ENCODE measurements at places on chromosomes 4 and X.

- peak; percentile 78 for DNase-seq
These were observed 2.5 kb upstream of the HTRA3 start for GRCh38 chr4:8267077-8267476.

GRCh38 chrX:134006484-134007161, 21.2 kb upstream of the GPC3 start:
- no peak for DNase-seq

DNA sequence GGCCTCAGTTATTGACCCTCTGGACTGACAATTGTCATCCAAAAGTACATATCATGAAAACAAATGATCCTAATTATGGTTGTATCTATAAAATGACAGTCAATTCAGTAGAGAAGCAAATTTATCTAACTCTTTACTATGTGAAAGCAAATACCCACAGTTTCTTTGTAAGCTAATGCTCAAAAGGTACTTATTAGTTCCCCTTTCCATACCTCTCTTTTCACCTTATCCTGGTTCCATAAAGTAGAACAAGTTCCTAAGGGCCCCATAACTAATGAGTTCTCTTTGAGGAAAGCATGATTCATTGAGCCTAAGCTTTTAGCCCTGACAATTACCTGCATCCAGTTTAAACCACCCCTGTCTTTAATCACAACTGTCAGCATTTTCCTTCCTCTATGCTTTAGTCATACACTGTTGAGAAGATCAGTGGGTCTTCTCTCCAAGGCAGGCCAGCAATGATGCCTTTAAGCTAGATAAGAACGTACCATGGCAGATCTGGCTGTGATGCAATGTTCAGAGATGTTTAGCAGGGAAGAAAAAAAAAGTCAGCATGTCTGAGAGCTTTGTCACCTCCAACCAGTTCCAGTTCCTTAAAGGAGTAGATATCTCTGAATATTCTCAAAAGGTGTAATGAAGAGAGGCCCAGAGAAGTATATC, 179.7 kb upstream of the RASGEF1B start:
- DNase-seq, result no peak

- peak; percentile 35 for DNase-seq
These were observed 54.3 kb downstream of the LRBA start for GRCh38 chr4:150960818-150961217.

GRCh38 chr4:132097041-132097440, 1052.1 kb upstream of the PCDH10 start:
- no peak for DNase-seq

- DNase-seq, result no peak
These were observed 103.1 kb upstream of the FAM47B start for GRCh38 chrX:34839451-34839850.

- DNase-seq, result no peak
These were observed 69.9 kb downstream of the COX7B2 start for GRCh38 chr4:46839128-46839527.

- no peak for DNase-seq
These were observed 2.3 kb downstream of the HCFC1 start for GRCh38 chrX:153969125-153969903.

- DNase-seq, result no peak
These were observed 91.9 kb downstream of the TENT5D start for GRCh38 chrX:80511969-80512760.

DNA sequence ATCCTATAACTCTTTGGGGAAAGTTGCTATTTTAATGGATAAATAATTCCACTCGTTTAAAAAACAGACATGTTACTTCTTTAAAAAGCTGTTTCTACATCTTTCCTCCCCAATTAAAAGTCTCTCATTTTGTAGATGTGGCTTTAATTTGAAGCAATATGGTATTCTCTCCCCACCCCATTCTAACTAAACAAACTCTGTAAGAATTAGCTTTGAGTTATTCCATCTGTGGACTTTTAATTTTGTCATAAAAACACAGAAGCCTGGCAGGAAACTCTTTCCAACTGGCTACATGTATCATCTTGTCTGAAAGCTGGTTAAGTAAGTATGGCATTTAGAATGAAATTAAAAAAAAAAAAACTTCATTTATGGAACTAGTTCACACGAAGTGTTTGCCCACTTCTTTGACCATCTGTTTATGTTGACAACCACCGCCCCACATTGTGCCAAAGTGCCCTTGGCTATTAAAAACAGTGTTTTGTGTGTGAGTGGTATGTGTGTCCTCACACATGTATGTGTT, 140.3 kb downstream of the NAA11 start:
- DNase-seq, result no peak

- DNase-seq, result no peak
These were observed 83.7 kb downstream of the NAT8L start for GRCh38 chr4:2142630-2143427.

- no peak for DNase-seq
These were observed 76.2 kb upstream of the GRXCR1 start for GRCh38 chr4:42816189-42816879.

- DNase-seq, result peak; percentile 16
These were observed 737 bp downstream of the NELFA start for GRCh38 chr4:2007804-2008670.

GRCh38 chrX:68332201-68332731, 101.0 kb downstream of the OPHN1 start:
- peak; percentile 12 for DNase-seq

GRCh38 chr4:140137671-140138070, 16.3 kb downstream of the MAML3 start:
- DNase-seq, result no peak

DNA sequence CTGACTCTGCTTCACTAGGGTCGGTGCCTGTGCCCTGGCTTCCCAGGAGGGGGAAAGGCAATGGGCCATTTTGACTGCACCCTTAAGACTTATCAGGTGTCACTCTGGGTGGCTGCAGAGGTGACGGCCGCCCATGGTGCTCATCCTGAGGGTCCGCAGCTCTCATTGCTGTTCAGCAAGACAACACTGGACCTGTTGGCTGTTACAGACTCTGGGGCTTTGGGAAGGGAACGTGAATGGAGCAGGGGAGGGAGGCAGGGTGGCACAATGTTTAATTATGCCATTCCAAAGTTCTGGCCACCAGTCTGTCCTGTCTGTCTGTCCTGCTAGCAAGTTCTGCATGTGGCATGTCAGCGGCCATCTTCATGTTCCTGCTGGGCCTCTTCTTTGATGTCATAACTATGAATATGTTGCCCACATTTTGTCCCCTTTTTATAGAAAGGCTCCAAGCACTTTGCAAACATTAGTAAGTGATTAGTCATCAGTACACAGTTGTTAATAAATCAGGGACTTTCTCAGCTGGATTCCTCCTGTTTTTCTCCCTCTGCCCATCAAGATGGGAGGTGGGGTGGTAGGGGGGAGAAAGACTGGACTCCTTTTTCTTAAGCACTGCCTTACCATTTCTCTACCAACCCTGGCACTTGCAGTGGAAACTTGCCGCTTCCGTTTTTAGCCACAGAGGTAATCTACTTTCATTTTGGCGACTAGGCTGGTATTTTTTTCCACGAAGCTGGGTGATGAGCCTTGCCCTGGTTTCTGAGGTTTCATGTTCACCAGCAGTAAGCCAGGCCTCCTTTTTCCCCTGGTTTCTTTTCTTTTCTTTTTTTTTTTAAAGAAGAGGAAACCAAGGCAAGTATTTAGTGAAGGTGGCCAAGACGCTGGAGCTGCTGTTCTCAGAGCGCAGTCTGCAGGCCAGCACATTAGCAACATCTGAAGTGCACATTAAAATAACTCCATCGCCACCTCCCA, 88.6 kb upstream of the TRIM2 start:
- DNase-seq, result peak; percentile 66

- no peak for DNase-seq
These were observed 37.1 kb downstream of the CPE start for GRCh38 chr4:165415910-165416309.

GRCh38 chr4:169986369-169986768, 39.8 kb downstream of the MFAP3L start:
- no peak for DNase-seq

GRCh38 chr4:63708661-63709060, 700.6 kb downstream of the TECRL start:
- no peak for DNase-seq

DNA sequence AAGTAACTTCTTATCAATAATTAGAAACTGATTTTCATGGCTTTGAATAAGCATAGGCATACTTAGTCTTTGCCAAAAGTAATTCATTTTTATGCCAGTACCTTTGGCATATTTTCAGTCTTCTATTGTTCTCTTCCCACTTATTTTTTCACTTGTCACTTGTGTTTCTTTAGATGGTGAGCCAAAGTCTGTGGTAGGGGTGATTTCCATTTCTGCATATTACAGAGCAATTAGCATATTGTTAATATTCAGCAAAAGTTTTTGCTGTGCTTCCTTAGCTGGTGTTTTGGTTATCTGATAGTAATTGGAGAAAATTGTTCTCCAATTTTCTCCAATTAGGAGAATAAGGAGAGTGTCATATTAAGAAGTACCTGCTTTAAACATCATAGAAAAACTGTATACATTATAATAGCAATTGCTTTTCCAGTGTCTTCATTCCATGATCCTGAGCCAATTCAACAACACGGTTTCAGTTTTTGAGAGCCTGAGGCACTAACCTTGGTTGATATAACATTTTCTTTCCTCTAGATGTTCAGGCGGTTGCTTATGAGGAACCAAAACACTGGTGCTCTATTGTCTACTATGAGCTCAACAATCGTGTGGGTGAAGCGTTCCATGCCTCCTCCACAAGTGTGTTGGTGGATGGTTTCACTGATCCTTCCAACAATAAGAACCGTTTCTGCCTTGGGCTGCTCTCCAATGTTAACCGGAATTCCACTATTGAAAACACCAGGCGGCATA, 64.7 kb downstream of the SMAD1 start:
- no peak for DNase-seq

DNA sequence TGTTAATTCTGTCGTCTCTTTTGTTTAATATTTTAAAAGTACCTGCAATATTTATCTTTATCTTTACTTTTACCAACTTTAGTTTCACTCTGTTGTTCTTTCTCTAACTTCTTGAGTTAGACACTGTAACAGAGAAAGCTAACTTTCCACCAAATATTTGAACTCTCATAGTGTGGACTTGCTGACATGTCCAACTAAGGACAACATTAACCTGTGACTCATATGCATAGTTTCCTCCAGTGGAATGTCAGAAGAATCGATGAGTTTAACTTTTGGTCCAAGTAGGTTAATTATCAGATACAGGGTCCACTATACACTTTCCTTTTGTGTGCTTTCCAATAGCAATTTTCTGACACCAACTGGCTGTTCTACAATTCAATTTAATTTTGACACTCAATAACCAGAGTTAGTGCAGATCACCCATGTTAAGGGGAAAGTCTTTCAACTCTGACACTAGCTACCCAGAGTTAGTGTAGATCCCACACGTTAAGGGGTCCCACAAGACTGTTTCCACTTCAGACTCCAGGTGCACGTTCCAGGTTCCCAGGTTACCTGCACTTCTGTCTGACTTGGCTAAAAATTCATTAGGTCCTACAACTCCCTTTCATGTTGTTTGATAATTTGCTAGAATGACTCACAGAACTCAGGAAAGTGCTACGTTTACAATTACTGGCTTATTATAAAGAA, 559.0 kb upstream of the AMOT start:
- DNase-seq, result peak; percentile 15

GRCh38 chr4:124111922-124112321, 600.6 kb downstream of the ANKRD50 start:
- peak; percentile 53 for DNase-seq

- no peak for DNase-seq
These were observed 66.2 kb downstream of the PRDM5 start for GRCh38 chr4:120856294-120856693.

GRCh38 chrX:127177966-127178365, 358.4 kb downstream of the PRR32 start:
- no peak for DNase-seq

DNA sequence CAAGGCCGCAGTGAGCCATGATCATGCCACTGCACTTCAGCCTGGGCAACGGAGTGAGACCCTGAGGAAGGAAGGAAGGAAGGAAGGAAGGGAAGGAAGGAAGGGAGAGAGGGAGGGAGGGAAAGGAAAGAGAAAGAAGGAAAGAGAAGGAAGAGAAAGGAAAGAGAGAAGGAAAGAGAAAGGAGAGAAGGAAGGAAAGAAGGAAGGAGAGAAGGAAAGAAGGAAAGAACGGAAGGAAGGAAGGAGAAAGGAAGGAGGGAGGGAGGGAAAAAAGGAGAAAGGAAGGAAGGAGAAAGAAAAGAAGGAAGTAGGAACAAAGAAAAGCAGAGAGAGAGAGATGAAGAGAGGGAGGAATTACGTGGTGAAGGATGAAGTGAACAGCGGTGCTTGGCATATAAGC, 30.4 kb downstream of the PRPS1 start:
- DNase-seq, result no peak

- peak; percentile 56 for DNase-seq
These were observed 219.8 kb downstream of the ZNF674 start for GRCh38 chrX:46325312-46325877.

GRCh38 chr4:90495211-90495610, 368.0 kb downstream of the CCSER1 start:
- no peak for DNase-seq

DNA sequence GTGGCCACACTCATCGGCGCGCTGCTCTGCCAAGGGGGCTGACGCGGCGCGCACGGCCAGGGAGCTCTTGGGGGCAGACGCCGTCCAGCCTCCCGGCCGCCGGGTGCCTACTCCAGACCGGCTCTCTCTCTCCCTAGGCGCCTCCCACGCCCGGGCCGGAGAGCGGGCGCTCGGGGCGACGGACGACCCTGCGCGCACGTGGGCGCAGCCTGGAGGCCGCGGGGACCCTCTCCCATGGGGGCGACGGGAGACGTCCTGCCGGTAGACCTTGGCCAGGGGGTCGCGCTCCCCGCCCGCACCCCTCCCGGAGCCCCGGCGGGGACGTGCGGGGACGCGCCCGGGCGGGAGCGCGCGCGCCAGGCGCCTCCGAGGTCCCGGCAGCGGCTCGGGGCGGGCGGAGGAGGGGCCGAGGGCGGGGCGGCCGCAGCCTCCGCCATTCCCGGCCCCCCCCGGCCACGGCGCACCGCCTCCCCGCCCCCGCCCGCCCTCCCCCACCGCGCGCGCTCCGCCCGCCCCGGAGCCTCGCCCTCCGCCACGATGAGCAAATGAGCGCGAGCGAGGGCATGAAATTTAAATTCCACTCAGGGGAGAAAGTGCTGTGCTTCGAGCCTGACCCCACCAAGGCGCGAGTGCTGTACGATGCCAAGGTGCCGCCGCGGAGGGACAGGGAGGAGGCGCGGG, at the start of gene MSL3:
Gene MSL3 (plus strand): TSS at position 519 of the 681 bp plus-strand sequence. CDS start 27 bp downstream, at position 546.
- peak; percentile 88 for DNase-seq

DNA sequence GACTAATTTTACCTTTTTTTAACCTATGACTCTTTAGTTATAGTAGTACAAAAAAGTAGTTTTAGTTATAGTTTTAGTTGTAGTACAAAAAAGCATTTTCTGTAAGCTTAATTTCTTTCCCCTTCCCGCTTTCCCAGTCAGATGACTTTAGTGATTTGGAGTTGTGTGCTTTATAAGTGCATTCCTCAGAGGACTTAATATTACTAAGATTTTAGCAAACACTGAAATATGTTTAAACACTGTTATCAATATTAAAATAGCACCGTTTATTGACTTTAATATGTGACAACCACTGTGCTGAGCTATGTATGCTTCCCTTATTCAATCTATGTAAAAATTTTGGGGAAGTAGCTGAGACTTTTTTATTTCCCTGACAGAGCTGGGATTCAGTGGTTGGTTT, 22.8 kb downstream of the GUF1 start:
- DNase-seq, result no peak

GRCh38 chr4:54498661-54499111, 159.1 kb upstream of the KIT start:
- DNase-seq, result peak; percentile 51

- peak; percentile 96 for DNase-seq
These were observed at the start of gene EXOSC9 for GRCh38 chr4:121800961-121801714. EXOSC9 (plus strand) TSS chr4:121801323; CDS start chr4:121801425, 102 bp downstream.

GRCh38 chr4:66489783-66490452, 819.6 kb upstream of the EPHA5 start:
- DNase-seq, result no peak

GRCh38 chrX:20402956-20403355, 136.2 kb upstream of the RPS6KA3 start:
- no peak for DNase-seq

- no peak for DNase-seq
These were observed 153.4 kb downstream of the FMR1NB start for GRCh38 chrX:148134578-148134977.
